Memory B cell (primary cell): ENCODE measurements at places on chromosomes 7 and 10.

DNA sequence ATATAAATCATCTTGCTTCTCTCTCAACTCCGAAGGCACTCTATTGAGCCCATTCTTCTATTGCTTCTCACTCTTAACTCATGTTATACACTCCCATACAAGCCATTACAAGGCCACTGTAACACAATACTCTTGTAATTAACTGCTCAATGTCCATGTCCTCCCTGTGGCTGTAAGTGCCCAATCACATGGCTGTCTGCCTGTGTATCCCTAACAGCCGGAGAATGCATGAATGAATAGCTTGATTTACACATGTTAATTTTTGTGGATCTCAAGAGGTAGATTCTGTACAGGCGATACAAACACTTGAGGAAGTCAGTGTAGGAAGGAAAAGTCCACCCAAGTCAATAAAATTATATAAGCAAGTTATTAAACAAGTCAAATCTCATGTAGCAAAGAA lies 215.6 kb downstream of the DOCK4 start:
- DNase-seq = no peak

- no peak for DNase-seq
Measured at GRCh38 chr7:40711706-40712105, 576.9 kb downstream of the SUGCT start.

- no peak for DNase-seq
Measured at GRCh38 chr10:116810120-116810500, 39.2 kb upstream of the ENO4 start.

DNA sequence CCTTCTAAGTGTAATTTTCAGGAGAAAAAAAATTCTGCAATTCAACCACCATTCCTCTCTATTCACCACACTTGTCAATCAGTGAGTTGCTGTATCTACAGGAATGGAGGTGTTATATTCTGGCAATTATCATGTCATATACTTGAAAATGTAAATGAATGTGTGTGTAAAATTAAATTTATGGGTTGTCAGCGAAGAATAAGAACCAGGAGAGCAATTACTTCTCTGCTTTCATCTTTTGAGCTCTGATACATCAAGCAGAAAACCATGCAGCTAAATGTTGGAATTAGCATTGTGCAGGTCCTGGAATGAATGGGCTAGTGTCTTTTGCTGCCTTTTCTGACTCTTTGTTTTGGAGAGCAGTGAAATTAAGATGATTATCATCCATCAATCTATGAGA lies 207.6 kb downstream of the FOXP2 start:
- no peak for DNase-seq

DNA sequence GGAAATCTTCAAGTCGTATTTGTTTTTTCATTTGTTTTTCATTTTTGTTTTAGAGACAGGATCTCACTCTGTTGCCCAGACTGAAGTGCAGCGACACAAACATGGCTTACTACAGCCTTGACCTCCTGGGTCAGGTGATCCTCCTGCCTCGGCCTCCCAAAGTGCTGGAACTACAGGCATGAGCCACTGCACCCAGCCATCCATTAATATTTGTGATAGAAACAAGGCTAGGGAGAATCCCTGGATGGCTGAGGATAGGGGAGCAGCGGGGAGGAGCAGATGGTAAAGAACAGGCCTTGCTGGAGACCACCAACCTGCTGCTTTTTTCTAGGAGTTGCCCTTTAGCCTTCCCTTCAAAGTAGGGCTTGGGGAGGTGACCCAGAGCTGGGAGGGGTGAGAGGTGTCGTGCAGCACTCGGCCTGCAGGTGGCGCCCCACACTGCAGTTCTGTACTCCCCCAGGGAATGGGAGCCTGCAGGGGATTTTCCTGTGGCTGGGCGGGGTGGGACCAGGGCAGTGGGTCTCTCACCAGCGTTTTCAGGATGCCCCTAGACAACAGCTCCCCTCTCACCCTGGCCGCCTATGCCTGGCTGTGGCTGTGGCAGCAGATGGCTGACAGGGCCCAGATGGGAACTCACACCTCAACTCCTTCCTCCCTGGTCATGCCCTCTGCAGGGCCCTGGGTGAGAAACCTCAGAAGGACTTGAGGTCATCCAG lies 12.6 kb upstream of the CDH23 start:
- DNase-seq = peak; percentile 88
